ENCODE measurements at places on chromosomes 12 and 14.

DNA sequence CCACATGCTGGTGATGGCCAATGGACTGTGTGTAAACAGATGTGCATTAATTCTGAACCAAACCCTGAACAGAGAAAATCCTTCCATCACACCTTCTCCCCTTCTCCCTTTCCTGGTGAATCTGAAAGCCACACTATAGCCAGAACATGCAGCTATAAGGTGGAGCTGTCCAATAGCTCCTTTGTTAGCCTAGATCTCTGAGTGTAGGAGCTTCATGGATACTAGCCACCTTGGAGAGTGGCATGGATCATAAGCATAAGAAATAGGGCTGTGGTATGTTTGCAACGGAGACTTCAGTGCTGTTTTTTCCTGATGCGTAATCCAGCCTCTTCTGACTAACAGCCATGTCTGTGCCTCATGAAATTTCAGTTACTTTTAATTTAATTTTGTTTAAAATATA lies 364.5 kb downstream of the BTG1 start:
- no peak for DNase-seq

- DNase-seq, result no peak
Observed at GRCh38 chr14:103943673-103944072, 1.3 kb upstream of the RD3L start.

- no peak for DNase-seq
Observed at GRCh38 chr12:107537464-107538119, 148.0 kb upstream of the PWP1 start.

DNA sequence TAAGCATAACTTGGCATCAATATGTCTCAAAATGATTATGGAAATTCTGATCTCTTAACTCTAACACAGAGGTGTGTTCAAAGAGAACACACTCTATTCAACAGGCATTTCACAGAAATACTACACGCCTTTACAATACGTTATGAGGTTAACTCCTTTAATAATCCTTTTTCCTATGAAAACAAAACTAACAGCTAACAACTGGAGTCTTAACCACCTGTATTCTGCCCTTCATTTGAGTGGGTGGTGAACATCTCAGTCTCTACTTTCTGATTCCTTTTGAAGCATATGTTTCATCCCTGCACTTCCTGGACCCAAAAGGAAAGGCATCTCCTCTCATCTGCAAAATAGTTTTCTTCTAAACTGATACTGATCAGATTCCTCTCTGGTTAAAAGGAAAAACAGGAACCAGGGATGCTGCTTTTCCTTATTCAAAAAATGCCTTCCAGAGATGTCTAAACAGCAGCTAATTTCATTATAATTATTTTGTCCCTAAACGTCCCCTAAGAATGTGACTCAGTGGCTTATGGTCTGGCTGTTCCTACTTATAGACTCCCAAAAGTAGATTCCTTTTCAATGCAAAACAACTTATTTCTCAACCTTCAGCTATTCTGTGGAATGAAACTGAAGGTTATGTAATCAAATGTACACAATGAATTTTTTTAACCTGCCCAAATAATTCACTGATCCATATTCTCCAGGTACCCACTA lies 24.1 kb downstream of the ITPR2 start:
- DNase-seq, result no peak

- DNase-seq, result no peak
Observed at GRCh38 chr12:47366157-47366556, 286.4 kb upstream of the AMIGO2 start.

DNA sequence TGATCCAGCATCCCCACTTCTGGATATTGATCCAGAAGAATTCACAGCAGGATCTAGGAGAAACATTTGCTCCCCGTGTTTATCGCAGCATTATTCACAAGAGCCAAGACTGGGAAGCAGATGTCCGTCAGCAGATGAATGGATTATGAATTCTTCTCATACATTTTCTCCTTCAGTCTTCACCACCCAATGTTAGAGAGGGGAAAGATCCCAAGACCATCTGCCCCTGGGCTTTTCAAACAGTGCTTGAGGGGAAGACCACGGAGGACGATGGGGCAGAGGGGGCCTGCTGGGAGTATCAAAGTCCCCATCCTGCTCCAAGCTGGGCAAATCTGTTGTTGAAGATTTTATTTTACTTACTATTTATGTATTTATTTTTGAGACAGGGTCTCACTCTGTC lies 41.1 kb downstream of the SERPINA3 start:
- DNase-seq, result no peak

DNA sequence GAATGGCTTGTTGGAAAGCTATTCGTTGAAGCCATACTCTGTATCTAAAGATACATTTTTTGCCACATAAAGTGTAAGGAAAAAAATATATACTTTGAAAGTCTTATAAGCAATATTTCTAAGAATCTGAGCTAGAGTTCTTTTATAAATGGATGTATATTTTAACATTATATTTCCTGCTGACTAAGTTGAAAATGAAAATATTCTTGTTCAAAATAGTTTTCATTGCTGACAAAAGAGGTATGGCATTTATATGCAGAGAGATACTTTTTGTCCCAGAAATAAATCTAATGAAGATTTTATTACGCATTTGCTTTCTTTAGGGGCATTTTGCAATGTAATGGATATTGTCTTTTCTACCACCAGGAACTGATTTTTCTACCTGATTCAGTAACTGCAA lies 834.9 kb downstream of the LRFN5 start:
- no peak for DNase-seq

DNA sequence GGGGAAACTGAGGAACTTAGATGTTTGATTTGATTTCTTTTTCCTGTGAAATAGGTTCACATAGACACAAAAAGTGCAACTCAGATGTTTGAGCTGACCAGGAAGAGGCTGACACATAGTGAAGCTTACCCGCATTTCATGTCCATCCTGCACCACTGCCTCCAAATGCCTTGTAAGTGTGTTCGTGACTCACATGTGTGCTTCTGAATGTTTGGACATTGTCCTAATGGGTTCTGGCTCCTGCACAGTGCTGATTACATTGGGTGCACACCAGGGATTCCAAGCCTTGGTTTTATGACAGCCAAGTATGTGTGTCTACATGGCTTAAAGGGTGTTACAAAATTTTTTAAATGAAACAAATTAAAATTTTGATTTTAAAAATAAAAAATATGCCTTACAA lies 137.4 kb downstream of the DAAM1 start:
- DNase-seq, result no peak

DNA sequence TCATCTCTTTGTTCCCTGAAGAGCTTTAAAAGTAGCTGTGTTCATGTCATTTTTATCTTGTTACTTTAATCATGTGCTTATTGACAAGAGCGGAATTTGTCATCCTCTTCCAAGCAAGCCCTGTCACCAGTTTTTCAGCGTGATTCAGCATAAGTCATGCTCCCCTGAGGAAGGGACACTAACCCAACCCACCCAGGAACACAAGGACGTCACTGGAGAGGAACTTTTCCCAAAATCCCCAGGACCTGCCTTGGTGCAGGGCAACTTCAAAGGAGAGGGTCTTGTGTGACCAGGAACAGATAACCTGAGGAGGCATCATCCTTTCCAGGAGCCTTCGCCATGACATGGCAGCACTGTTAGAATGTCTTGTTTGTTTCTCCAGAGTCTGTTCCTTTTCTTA lies 107.1 kb upstream of the DIO3 start:
- no peak for DNase-seq

DNA sequence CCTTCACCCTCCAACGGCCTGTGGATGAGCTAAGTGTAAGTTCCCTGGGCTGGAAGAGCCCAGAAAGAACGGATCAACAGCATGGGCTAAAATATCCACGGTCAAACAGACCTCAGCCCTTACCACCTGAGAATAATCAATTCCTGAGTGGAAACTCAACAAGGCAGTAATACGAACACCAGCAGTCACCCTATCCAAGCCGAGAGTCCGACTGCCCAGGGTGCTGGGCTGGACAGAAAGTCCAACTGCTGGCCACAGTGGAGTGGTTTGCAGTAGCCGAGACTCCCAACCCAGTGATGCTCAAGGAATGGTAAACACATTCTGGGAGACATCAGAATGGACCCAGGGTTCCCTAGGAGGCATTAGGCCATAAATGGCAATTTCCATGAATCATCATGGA lies 36.8 kb downstream of the ANO2 start:
- no peak for DNase-seq

DNA sequence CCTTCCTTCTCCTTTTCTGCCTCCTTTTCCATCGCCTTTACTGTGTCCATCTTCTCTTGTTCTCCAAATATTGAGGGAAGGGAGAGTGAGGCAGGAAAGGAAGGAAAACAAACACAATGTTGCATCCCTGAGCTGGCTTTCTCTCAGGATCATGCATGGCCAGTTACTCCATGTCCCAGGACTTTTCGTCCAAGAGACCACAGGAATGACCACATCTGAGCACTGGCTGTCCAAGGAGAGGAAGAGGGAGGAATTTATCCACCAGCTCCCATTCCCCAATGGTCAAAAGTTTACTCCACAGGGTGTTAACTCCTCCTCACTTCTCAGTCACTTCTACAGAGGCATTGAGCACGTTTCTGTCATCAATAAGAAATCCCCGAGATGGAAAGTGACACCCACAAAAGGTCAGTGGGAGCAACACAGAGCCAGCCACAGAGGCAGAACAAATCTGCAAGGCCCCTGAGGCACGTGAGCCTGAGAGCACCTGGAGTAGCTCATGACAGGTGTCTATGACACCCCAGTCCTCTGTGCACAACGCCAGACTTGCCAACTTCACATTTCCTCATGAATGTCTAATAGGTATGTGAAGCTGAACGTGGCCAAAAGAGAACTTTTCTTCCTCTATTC lies 177.3 kb upstream of the NUDT4 start:
- DNase-seq, result no peak

DNA sequence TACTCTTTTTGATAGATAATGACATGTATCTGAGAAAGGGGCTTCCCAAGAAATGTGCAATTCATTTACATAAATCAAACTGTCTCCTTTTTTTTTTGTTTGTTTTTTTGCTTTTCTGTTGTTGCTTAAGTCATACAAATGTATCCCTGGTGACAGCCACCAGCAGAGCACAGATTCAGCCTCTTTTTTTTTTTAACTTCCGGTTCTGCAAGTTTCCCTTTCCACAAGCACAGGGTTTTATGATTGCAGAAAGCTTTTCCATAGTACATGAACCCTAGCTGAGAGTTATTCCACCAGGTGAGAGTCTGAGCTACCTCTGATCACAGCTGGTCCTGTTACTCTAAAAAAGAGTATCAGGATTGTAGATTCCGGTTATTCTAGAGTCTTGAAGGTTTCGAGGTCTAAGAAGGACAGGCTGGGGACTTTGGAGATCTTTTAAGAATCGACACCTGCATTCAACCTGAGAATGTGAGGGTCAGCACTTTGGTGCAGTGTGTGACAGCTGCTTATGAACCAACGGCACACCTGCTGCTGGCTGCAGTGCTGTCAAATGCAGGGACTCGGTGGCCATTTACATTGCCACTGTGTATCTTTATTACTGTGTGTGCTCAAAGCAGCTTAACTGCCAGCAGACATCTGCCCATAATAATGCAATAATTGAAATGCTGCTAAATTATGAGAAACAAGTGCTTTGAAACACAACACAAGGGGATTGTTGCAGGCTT lies 551.7 kb downstream of the NRXN3 start:
- DNase-seq, result no peak

- DNase-seq, result no peak
Observed at GRCh38 chr14:29749327-29749726, 178.3 kb downstream of the PRKD1 start.
